ENCODE measurements at places on chromosomes 4 and X. TPM values are rescaled to one million over a fixed set of nuclear protein-coding genes. Genes with fewer than 3 reads are reported as not detected.

Gene PTTG2
- total RNA-seq = not detected

Gene GC
- 0.29 TPM for total RNA-seq

Gene ZNF718
- 5.2 TPM for total RNA-seq

Gene ARFIP1
- total RNA-seq = 41.9 TPM

Gene PROM1
- total RNA-seq = 52.0 TPM

Gene LEF1
- 3.9 TPM for total RNA-seq

Gene ARHGEF38
- total RNA-seq = 6.1 TPM

Gene COL4A5
- 6.2 TPM for total RNA-seq

Gene HHIP
- total RNA-seq = 2.7 TPM

Gene NUP62CL
- 4.2 TPM for total RNA-seq

Gene IL2
- not detected for total RNA-seq

Gene RS1
- not detected for total RNA-seq

Gene SH3D19
- 102 TPM for total RNA-seq

Gene CLTRN
- 0.41 TPM for total RNA-seq

Gene MTNR1A
- 1.4 TPM for total RNA-seq

Gene CDS1
- 18.9 TPM for total RNA-seq

Gene SHROOM4
- 3.6 TPM for total RNA-seq

Gene PAGE4
- not detected for total RNA-seq

Gene ZAR1
- not detected for total RNA-seq

Gene YY2
- total RNA-seq = 1.9 TPM

Gene AGTR2
- total RNA-seq = 0.09 TPM

Gene GAGE13
- not detected for total RNA-seq

Gene GABRA4
- 0.32 TPM for total RNA-seq

Gene FHIP1A
- 53.1 TPM for total RNA-seq

Gene DKK2
- not detected for total RNA-seq

Gene TMEM31
- total RNA-seq = 0.43 TPM

Gene NXF2
- total RNA-seq = not detected

Gene KLKB1
- total RNA-seq = 1.1 TPM
